ENCODE measurements at places on chromosomes 1 and 21. TPM values are rescaled to one million over a fixed set of nuclear protein-coding genes. Genes with fewer than 3 reads are reported as not detected.

DNA sequence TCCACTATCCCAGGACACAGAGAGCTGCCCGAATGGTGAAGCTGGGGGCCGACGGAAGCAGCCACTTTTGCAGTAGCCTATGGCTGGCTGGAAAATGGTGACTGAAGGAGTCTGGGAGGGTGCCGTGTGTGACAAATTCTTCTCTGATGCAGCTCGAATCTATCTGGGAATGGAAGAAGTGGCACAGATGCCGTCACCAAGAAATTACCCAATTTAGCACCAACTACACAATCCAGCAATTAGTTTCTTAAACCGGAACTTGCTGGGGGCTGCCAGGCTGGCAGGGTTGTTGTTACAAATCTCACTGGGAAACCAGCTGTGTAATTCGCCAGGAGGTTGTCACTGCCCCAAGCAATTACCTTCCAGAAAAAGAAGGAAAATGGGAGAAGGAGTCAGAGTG lies 18.0 kb downstream of the DLGAP3 start:
- DNase-seq = no peak

- DNase-seq = no peak
Measured at GRCh38 chr21:44499211-44499560, 40.8 kb downstream of the KRTAP10-1 start.

DNA sequence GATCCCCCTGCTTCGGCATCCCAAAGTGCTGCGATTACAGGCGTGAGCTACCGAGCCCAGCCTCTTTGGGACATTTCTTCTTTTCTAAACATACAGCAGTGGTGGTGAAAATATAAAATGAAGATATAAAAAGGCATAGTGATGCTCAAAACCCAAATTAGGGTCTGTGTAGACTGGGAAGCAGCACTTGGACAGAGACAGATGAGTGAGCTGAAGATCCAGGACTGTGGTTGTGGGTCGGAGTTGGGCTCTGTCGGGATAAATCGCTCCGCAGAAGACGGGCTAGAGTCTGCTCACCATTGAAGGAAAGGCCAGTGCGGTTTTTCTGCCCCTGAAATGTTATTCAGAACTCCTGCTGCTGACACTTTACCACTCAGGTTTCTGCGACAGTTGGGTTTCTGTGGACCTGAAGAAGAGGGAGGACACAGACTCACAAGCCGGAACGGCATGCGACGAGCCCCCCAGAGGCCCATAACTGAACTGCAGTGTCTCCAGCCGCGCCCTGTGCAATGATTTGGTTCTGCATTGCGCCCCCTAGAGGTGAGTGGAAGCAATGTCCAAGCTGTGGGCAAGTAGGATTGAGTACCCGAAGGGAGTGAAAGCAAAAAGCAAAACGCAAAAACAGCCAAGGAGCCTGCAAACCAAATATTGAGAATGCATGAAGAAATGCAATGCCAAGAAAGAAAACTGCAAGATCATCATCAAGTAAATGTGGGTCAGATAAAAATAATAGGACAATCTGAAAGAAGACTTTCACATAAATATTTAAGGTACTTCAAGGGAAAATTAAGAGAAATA lies 66.6 kb downstream of the GABPA start:
- peak; percentile 85 for DNase-seq

DNA sequence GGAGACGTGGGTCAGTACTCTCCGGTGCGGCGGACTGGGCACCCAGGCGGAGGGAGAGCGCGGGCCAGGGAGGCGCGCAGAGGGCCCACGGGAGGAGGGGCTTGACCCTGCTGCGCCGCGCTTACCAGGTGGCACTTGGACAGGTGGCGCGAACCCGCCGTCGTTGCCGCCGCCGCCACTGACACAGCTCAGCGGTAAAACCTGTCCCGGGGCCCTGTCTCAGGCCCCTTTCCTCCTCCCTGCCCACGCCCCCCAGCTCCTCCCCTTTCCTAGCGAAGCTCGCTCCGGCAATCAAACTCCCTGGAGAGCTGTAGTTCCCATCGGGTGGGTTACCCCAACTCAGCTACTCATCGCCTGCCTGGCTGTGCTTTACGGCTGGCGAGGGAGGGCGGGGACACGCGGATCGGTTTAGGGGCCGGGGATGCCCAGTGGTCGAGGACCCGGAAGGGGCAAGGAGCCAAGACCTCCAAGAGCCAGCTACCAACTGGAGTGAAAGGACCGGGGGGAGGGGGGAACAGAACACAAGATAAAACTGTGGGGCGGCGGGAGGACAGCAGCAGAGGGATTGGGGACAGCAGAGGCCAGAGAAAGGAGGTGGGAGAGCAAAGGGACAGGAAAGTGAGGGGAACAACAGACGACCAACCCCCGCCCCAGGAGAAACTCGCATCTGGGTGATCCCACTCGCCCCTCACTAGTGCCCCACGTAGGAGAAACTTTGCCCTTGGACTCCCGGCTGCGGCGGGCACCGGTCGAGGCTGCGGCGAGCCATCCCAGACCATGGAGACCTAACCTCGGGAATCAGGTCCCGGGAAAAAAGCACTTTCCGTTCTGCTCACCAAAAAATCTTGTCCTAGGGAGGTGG lies 2.9 kb downstream of the GFI1 start:
- DNase-seq = peak; percentile 74

DNA sequence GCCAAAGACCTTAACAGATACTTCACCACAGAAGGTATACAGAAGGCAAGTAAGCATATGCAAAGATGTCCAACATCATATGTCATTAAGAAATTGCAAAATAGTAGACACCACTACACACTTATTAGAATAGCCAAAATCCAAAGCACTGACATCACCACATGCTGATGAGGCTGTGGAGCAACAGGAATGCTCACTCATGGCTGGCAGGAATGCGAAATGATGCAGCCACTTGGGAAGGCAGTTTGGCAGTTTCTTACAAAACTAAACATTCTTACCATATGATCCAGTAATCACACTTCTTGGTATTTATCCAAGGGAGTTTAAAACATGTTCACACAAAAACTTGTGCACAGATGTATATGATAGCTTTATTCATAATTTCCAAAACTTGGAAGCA lies 261.2 kb upstream of the AJAP1 start:
- no peak for DNase-seq

- DNase-seq = no peak
Measured at GRCh38 chr1:197178998-197179397, 32.5 kb upstream of the ASPM start.

DNA sequence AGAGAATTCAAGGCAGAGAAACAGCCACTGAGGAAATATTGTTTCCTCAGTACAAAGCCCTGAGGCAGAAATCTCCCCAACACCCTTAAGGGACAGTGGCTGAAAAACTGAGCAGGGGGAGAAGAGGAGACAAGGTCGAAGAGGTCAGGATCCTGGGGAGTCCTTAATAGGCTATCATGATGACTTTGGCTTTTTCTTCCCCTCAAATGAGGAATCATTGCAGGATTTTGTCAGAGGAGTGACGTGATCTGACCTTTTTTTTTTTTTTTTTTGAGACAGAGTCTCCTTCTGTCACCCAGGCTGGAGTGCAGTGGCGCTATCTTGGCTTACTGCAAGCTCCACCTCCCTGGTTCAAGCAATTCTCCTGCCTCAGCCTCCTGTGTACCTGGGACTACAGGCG lies 10.2 kb downstream of the MAP7D1 start:
- DNase-seq = no peak

GRCh38 chr1:157030728-157031127 lies 14.8 kb downstream of the ARHGEF11 start:
- no peak for DNase-seq

GRCh38 chr1:12467570-12468286 lies 150.3 kb downstream of the DHRS3 start:
- DNase-seq = no peak

DNA sequence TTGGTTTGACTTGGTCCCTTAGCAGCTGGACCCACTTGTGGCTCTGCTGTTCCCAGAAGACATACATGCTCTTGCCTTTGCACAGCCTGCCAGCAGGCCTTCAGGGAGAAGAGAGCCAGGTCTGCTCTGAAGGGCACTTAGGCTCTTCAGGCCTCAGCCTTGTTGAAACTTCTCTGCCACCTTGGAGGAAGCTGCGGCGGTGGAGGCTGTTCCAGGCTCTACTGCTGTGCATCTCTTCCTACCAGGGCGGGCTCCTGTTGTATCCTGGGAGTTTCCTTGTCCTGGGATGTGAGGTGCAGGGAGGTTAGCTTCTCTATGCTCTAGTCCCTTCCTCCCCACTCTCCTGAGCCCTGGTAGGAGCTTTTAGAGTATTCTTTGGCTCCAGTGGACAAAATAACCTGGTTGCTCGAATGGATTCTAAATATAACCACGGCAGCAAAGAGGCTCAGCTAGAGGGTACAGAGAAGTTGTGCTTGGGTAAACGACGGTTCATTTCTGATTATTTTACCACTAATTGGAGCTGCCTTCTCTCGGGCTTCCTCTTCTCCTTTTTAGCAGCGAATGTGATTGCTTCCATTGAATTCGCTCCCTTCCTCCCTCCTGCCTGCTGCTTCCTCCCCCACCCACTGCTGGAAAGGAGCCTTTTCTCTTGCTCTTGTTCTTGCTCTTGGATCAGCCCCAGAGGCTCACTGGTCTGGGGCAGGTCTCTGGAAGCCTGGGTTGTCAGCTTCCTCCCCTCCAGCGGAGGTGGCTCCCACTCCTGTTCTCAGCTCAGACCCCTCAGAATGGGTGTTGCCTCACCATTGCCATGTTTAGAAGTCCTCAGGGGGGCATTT lies 126.6 kb upstream of the CACNA1E start:
- no peak for DNase-seq

DNA sequence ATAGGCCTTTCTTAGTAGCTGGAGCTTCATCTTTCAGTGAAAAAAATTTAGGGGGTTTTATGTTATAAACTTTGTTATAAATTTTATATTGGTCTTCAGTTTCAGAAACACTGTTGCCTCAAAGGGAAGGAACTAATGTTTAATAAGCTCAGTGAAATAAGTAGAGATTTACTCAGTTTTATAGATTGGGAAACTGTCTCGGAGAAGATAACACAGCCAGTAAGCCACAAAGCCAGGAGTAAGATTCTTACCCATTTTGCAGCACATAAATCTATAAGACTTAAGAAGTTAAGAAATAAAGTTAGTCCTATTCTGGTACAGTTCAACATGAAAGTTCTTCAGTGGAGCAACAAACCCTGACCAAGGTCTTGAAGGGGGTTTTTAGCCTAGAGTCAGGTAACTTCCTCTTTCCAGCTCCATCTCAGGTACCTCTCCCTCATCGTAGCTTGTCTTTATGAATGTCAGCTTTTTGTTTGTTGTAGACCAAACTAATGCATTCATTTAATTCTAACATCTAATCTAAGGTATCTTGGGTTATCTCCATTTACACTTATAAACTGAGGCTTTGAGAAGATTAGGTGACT lies 3.3 kb downstream of the KPNA6 start:
- DNase-seq = no peak

- DNase-seq = no peak
Measured at GRCh38 chr1:12078575-12078937, 15.5 kb downstream of the TNFRSF8 start.

DNA sequence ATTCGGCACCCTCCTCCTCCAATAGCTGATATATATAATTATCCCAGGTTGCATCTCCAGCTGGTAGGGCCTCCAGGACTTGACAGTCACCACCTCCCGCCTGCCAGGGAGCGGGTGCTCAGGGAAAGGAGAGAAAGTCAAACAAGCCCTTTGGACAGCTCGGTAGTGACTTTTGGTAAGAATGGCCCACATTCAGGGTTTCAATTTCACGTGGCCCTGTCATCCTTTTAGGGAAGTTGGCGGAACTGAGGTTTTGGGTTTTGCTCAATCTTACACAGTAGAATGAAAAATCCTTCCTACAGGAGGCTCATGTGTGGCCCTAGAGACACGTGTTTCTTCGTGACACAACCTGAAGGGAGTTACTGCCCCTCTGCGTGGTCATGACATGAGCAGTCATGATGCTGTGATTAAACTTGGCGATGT lies 44.2 kb downstream of the CAPN8 start:
- no peak for DNase-seq

DNA sequence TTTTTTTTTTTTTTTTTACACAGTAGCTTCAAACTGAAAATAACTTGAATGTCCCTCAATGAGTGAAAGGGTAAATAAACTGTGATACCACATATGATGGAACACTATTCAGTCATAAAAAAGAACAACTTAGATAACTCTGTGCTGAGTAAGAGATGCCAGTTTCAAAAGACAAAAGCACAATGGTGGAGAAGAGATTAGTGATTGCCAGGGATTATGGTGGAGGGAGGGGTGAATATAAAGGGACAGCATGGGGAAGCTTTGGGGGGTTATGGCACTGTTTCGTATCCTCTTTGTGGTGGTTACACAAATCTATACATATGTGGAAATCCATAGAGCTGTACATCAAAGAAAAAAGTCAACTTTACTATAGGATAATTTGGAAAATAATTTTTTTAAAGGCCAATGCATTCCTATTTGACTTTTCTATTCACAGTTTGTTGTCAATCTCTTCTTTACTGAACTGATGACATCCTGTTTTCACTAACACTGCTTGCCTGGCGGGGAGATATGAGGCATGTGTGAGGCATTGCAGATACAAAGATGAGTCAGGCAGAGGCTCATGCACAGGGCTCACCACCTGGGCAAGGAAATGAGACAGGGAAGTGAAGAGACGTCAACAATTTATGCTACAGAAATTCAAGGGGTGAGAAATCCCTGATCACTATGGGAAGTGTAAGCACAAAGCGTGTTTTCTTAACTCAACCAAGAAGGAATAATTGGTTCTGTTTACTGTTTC lies 302.7 kb downstream of the DUSP10 start:
- no peak for DNase-seq

DNA sequence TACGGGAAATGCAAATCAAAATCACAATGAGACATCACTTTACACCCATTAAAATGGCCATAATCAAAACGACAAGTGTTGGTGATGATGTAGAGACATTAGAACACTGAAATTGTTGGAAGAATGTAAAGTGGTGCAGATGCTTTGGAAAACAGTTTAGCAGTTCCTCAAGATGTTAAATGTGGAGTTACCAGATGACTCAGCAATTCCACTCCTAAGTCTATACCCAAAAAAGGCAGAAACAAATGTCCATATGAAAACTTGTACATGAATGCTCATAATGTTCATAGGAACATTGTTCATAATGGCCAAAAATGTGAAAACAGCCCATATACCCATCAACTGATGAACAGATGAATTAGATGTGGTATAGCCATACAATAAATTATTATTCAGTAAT lies 267.4 kb downstream of the KCNH1 start:
- DNase-seq = no peak

TCHHL1 gene
- total RNA-seq = not detected

TP73 gene
- total RNA-seq = 1.1 TPM

CADM3 gene
- not detected for total RNA-seq

ARHGEF2 gene
- total RNA-seq = 155 TPM

MAPKAPK2 gene
- 74.9 TPM for total RNA-seq

SYCP1 gene
- total RNA-seq = not detected

MYOC gene
- total RNA-seq = not detected
